Ascending aorta (tissue), 2 donors: ENCODE measurements at places on chromosomes 12 and 14. TPM values are rescaled to one million over a fixed set of nuclear protein-coding genes. Genes with fewer than 3 reads are reported as not detected.

KLRK1 gene
- total RNA-seq, result not detected

ATP5MC2 gene
- 284 TPM for total RNA-seq

KLRG1 gene
- 0.53 TPM for total RNA-seq

RNASE3 gene
- total RNA-seq, result not detected

SMARCD1 gene
- 277 TPM for total RNA-seq

ACACB gene
- 140 TPM for total RNA-seq

CRACR2A gene
- 0.53 TPM for total RNA-seq

MYO1H gene
- total RNA-seq, result not detected

TSPAN9 gene
- 109 TPM for total RNA-seq

SIX1 gene
- total RNA-seq, result 1.1 TPM

DNA sequence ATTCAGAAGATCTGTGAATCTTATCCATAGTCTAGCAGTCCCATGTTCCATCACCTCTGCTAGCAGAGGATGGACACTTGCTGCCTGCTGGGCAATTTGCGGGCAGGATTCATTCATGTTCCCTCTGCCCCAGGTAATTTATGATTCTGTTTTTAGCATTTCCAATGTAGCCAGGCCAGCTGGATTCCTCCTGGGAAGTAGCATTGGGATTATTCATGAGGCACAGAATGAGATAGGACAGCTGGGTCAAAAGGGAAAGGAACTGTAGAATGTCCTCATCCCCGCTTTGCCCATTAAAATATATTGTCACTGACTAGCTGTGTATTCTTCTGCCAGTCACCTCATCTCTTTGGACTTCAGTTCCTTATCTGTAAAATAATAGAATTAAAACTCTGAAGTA, 68.7 kb downstream of the SLC35F4 start:
- no peaks in the 10 kb centered on the region for H3K27me3 ChIP-seq
- no peaks in the 10 kb centered on the region for H3K36me3 ChIP-seq

GRCh38 chr14:76919431-76920330, 93.5 kb downstream of the LRRC74A start:
- no peaks in the 10 kb centered on the region for H3K27me3 ChIP-seq
- DNase-seq, result no peak
- H3K36me3 ChIP-seq, result no peaks in the 10 kb centered on the region
- H3K4me1 ChIP-seq, result peaks cover 38% of the 10 kb centered on the region
- H3K4me3 ChIP-seq, result no peak overlapping the region

GRCh38 chr12:59070322-59070933, 150.1 kb upstream of the LRIG3 start:
- H3K36me3 ChIP-seq, result no peaks in the 10 kb centered on the region
- no peaks in the 10 kb centered on the region for H3K27me3 ChIP-seq
- no peak for DNase-seq

DNA sequence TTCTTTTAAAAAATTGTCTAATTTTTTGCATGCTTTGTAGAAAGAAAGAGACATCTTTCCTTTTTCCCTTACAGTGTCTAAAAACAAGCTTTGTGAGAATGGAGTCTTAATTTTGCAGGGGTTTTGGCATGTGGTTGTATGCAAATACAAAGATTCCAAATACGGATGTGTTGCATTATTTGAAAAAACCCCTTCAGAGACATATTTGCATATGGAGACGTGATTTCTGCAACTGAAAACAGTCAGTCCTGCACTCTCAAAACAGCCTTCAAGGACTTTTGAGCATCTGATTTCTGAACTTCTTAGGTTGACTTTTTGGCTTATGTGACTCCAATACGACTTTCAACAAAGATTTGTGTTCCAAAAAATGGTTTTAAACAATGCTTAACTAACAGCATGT, 7.8 kb downstream of the IRAK3 start:
- H3K4me3 ChIP-seq, result no peak overlapping the region
- no peaks in the 10 kb centered on the region for H3K27me3 ChIP-seq
- no peak overlapping the region for H3K27ac ChIP-seq
- no peaks in the 10 kb centered on the region for H3K4me1 ChIP-seq
- no peak for DNase-seq

DNA sequence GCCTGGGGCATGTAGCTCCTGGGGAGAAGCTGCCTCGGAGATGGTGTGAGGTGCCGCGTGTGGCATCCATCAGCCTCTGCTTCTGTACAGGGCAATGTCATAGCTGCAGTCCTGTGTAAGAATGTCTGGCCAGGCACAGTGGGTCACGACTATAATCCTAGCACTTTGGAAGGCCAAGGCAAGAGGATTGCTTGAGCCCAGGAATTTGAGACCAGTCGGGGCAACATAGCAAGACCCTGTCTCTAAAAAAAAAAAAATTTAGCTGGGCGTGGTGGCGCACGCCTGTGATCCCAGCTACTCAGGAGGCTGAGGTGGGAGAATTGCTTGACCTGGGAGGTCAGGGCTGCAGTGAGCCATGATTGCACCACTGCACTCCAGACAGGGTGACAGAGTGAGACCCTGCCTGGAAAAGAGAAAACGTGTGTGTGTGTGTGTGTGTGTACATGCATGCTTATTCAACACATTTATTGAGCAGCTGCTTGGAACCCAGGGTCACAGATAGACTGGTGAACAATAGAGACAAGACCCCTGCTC, 24.1 kb downstream of the RHOF start:
- H3K27me3 ChIP-seq, result no peaks in the 10 kb centered on the region
- no peak overlapping the region for H3K27ac ChIP-seq
- no peak overlapping the region for H3K4me3 ChIP-seq
- no peak for DNase-seq

GRCh38 chr12:19517583-19517982, 78.3 kb downstream of the AEBP2 start:
- no peaks in the 10 kb centered on the region for H3K4me1 ChIP-seq
- H3K4me3 ChIP-seq, result no peak overlapping the region
- no peaks in the 10 kb centered on the region for H3K27me3 ChIP-seq
- H3K27ac ChIP-seq, result no peak overlapping the region
- no peak for DNase-seq

- no peaks in the 10 kb centered on the region for H3K27me3 ChIP-seq
- DNase-seq, result no peak
- H3K36me3 ChIP-seq, result no peaks in the 10 kb centered on the region
- H3K27ac ChIP-seq, result no peak overlapping the region
- no peaks in the 10 kb centered on the region for H3K4me1 ChIP-seq
These were observed 134.1 kb downstream of the PLEKHA5 start for GRCh38 chr12:19263672-19264071.

- peaks cover 3% of the 10 kb centered on the region for H3K36me3 ChIP-seq
- H3K4me3 ChIP-seq, result no peak overlapping the region
- DNase-seq, result no peak
- H3K27ac ChIP-seq, result no peak overlapping the region
- no peaks in the 10 kb centered on the region for H3K27me3 ChIP-seq
These were observed 17.7 kb downstream of the ETV6 start for GRCh38 chr12:11667171-11667570.

- no peaks in the 10 kb centered on the region for H3K36me3 ChIP-seq
- H3K4me3 ChIP-seq, result no peak overlapping the region
- no peak overlapping the region for H3K27ac ChIP-seq
- peaks cover 3% of the 10 kb centered on the region for H3K4me1 ChIP-seq
These were observed 2.8 kb downstream of the GNS start for GRCh38 chr12:64756376-64756775.

GRCh38 chr12:851913-852312, 97.6 kb downstream of the RAD52 start:
- no peaks in the 10 kb centered on the region for H3K36me3 ChIP-seq
- H3K4me1 ChIP-seq, result no peaks in the 10 kb centered on the region
- H3K4me3 ChIP-seq, result peak overlapping the region; percentile 38
- peak overlapping the region; percentile 54 for H3K27ac ChIP-seq

DNA sequence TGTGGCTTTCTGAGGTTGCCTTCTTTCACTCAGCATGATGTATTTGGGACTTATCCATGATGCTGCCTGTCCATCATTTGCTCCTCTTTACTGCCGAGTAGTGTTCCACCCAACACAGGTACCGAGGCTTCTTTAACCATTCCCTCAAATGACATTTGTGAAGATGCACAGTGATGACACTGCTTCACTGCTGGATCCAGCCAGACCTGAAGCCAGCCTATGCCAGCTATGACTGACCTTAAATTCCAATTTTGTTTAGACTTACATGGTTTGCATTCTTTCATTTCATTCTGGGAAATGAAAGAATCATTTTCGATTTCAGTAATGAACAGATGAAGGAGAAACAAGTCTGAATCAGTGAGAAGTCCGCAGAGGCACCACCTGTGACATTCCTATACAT, 271.0 kb downstream of the AACS start:
- no peaks in the 10 kb centered on the region for H3K27me3 ChIP-seq
- no peaks in the 10 kb centered on the region for H3K4me1 ChIP-seq
- no peak overlapping the region for H3K27ac ChIP-seq
- no peak overlapping the region for H3K4me3 ChIP-seq
- no peaks in the 10 kb centered on the region for H3K36me3 ChIP-seq

GRCh38 chr12:43758247-43758727, 303 bp downstream of the PUS7L start:
- peak overlapping the region; percentile 78 for H3K4me3 ChIP-seq
- no peaks in the 10 kb centered on the region for H3K27me3 ChIP-seq
- peaks cover 12% of the 10 kb centered on the region for H3K36me3 ChIP-seq
- H3K4me1 ChIP-seq, result peaks cover 21% of the 10 kb centered on the region
- peak overlapping the region; percentile 75 for H3K27ac ChIP-seq
- DNase-seq, result no peak

DNA sequence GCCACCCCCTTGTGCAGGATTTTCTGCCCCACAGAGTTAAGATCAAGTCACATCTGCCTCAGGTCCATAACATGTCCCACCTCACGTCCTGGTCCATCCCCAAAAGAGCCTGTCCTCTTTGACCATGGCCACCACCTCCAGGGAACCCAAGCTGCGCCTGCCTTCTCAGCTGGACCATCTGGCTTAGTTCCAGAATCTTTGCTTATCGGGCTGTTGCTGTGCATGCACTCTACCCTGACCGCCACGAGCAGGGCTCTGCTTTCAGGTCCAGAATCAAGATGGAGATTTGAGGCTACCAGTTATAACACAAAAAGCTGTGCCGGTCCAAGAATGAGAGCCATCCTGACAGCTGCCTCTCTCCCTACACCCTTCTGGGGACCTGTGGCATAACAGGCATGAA, 326.7 kb downstream of the DPF3 start:
- H3K36me3 ChIP-seq, result no peaks in the 10 kb centered on the region
- H3K4me3 ChIP-seq, result no peak overlapping the region
- no peaks in the 10 kb centered on the region for H3K4me1 ChIP-seq
- no peak overlapping the region for H3K27ac ChIP-seq

GRCh38 chr14:29913566-29913965, 14.1 kb downstream of the PRKD1 start:
- no peaks in the 10 kb centered on the region for H3K36me3 ChIP-seq
- no peak for DNase-seq
- H3K27me3 ChIP-seq, result no peaks in the 10 kb centered on the region
- H3K4me3 ChIP-seq, result no peak overlapping the region
- H3K4me1 ChIP-seq, result no peaks in the 10 kb centered on the region

GRCh38 chr14:32925439-32925838, 13.2 kb upstream of the NPAS3 start:
- H3K27ac ChIP-seq, result no peak overlapping the region
- DNase-seq, result no peak
- H3K36me3 ChIP-seq, result no peaks in the 10 kb centered on the region
- no peak overlapping the region for H3K4me3 ChIP-seq
- H3K27me3 ChIP-seq, result no peaks in the 10 kb centered on the region

- no peak overlapping the region for H3K27ac ChIP-seq
- H3K27me3 ChIP-seq, result no peaks in the 10 kb centered on the region
- H3K36me3 ChIP-seq, result no peaks in the 10 kb centered on the region
- DNase-seq, result no peak
- H3K4me1 ChIP-seq, result no peaks in the 10 kb centered on the region
These were observed 10.9 kb downstream of the LRTM2 start for GRCh38 chr12:1830981-1831963.

DNA sequence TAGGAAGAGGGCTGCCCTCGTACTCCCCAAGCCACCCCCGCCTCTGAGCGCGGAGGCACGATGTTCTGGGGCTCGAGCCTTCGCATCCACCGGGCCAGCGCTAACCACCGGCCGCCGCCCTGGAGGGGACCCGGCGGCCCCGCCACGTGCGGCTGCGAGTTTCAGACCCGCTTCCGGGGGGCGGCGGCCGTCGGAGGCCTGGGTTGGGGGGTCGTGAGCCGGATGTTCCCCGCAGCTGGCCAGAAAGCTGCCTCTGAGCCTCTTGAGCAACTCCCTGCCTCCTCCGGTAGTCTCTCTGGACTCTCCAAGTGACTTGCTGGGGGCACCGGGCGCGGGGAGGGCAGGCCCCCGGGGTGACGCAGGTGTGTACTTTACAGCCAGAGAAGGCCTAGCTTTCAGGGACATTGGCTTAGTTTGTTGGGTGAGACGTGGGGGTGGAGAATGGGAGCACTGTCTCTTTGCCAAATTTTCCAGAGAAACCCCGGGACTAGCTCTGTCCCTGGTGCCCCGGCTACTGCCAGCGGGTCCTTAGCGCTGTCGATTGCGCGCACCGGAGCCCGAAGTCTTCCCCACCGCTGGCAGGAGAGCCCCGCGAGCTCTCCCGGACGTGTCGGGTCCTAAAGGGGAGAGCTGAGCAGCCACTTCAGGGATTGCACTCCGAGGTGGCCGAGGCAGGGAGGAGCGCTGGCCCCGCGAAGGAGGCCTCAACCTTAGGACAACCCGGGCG, 15.6 kb downstream of the OTX2 start:
- no peak for DNase-seq
- H3K4me1 ChIP-seq, result no peaks in the 10 kb centered on the region
- peaks cover 22% of the 10 kb centered on the region for H3K27me3 ChIP-seq
- no peak overlapping the region for H3K27ac ChIP-seq
- no peaks in the 10 kb centered on the region for H3K36me3 ChIP-seq
- H3K4me3 ChIP-seq, result no peak overlapping the region

DNA sequence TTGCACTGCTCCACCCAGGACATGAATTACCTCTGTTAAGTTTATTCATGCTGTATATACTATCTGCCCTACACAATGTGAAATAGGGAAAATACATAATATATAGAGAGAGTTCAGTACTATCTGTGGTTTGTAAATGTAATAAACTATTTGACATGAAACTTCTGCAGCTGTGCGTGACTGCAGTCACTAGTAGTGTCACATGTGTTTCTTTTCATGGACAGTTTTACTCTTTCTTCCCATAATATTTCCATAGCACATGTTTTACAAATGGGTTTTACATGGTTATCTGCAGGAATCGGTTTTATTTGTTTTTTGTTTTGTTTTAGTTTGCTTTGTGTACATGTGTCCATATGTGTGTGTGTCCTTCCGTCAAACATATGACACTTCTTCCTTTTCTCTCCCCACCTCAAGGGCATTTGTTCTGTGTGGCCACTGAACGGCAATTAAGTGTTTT, 1644.1 kb upstream of the FLRT2 start:
- no peaks in the 10 kb centered on the region for H3K4me1 ChIP-seq
- no peak for DNase-seq
- H3K27ac ChIP-seq, result no peak overlapping the region
- no peaks in the 10 kb centered on the region for H3K27me3 ChIP-seq
- H3K36me3 ChIP-seq, result no peaks in the 10 kb centered on the region
- no peak overlapping the region for H3K4me3 ChIP-seq
